Caudate nucleus (tissue), 63 donors: ENCODE measurements at places on chromosomes 5 and 9.

- DNase-seq: no peak
Observed at GRCh38 chr5:158642879-158643278, 456.8 kb downstream of the EBF1 start.

- DNase-seq: no peak
Observed at GRCh38 chr5:14298126-14298847, 155.1 kb downstream of the TRIO start.

DNA sequence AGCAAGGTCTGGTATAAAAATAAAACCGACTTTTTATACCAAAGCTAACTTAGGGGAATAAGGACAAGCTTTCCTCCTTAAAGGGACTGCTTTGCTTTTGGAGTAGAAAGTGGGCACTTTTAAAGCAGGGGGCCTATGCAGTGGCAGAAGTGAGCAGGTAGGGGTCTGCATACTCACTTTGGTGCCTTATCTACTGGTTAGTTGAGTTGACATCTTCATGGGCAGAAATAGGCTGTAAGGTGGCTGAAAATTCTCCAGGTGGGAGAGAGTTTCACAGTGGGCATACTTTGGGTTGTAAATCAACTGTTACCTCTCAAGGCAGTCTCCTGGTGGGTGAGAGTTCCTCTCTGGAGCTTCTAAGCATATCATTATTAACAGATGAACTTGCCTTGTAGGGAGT is 24.8 kb downstream of the OSMR start:
- DNase-seq: no peak

DNA sequence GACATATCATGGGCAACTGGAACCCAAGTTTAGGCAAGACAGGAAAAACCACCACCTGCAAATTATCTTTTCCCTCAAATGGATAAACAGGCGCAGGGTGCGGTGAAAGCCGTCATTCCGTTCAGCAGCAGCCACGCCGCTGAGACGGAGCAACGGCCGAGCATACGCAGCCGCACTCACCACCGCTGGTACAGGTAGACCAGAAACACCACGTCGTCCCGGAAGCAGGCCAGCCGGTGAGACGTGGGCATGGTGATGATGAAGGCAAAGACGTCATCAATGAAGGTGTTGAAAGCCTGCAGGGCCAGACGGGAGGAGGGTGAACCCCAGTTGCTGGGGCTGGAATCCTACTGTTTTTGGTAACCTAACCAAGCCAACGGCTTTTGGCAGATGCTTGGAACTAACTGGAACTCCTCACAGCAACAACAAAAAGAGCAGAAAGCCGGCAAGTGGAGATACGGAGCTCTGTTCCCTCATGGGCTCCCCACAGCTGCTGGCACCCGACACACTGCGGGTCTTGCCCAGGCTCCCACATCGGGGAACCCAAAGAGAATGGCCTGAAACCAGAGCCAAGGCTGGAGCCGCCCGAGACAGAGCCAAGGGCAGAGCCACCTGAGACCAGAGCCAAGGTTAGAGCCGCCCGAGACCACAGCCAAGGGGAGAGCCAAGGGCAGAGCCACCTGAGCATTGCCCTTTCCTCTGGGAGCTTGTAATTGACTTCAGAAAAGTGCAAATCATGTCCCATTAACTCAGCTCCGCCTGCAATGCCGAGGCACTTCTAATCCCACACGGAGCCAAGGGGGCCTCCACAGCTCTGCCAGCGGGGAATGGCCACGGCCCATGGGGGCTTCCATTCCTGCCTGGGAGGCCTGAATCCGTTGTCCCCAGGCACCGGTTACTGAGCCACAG is 24.2 kb downstream of the CLPTM1L start:
- no peak for DNase-seq

- DNase-seq: no peak
Observed at GRCh38 chr9:127912296-127912695, 4.5 kb downstream of the ST6GALNAC4 start.

DNA sequence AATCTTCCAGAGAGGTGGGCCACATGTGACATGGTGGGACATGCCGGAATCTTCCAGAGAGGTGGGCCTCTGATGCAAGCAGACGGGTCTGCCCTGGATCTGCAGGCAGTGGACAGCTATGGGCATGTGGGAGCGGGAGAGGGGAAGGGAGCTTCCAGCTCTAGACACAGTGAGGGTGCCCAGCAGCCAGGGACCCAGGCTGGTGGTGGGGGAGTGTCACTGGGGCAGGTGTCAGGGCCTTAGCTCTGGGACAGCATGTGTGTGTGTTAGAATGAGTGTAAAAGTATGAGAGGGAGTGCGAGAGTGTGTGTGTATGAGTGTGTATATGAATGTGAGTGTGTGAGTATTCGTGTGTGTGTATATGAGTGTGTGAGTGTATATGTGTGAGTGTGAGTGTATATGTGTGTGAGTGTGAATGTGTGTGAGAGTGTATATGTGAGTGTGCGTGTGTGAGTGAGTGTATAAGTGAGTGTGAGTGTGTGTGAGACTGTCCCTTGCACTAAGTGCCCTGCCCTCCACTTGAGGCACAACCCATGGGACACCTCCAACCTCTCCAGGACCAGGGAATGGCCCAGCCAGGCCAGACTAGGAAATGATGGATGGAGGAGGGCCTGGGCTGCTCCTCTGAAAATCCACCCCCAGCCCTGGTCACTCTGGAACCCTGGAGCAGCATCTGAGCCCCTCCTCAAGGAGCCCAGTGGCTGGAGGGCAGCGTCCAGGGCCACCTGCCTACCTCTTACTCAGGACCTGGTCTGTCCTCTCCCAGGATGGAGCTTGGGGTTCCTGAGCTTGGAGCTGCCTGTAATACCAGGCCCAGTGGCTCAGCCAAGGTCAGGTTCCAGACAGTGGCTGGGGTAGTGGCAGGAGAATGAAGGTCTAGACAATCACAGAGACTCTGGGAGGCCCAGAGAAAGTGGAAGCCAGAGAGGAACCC is 122.2 kb downstream of the C9orf50 start:
- DNase-seq: no peak

DNA sequence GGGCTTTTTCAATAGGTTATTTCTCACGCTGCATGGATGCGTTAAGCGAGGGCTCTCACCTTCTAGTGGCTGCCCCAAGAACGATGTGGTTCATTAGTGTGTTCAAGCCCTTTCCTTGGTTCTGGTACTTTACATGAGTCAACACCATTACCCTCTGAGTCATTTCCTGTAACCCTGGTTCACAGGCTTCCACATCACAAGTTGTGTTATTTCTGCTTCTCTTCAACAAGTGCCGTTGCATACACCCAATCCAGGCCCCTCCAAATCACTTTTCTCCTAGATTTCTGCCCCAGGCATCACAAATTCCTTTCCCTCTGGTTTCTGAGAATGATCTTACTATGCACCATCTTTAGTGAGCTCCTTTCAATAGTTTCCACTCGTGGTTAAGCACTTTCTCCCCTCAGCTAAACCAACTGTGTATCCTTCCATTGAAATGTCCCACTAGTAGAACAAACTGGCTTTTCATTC is 69.5 kb upstream of the RAD23B start:
- no peak for DNase-seq

DNA sequence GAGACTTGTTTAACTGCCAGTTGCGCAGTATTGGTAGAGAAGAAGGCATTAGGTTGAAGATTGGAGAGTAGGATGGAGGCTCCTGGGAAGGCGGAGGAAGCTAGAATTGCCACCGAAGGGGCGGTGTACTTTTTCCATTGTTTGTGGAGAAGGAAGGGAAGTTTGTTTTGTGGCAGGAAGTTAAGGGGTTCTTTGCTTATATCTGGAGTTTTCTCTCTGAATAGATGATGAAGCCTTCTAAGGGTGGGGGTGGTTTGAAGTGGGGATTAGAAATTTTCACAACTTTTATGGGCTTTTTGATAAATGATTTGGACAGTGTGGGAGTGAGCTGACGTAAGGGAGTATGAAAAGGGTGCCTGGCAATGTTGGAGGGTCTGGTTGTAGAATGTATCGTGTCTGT is 59.3 kb downstream of the SNX30 start:
- DNase-seq: no peak

GRCh38 chr9:123087359-123087888 is 54.0 kb downstream of the GPR21 start:
- DNase-seq: no peak

GRCh38 chr5:141852448-141852847 is 25.8 kb downstream of the PCDH1 start:
- DNase-seq: no peak

DNA sequence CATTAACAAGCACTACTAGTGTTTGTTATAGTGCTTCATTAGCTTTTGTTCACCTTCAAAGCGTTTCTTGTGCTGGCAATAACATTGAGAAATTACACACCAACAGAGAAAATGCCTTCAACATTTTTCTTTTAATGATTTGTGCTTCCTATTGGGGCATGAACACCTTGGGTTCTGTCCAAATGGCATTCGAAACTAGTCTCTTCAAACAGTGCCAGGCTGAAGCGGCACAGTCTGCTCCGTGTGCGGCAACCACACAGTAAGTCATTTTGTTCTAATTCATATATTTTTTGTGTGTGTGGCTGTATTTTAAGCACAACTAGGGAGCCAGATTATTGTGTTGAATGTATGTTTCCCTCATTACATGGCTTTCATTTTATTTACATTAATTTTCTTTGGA is 414.7 kb upstream of the SGCD start:
- DNase-seq: no peak
